Nucleus accumbens (tissue), 56 donors: ENCODE measurements at places on chromosomes 3 and 15.

DNA sequence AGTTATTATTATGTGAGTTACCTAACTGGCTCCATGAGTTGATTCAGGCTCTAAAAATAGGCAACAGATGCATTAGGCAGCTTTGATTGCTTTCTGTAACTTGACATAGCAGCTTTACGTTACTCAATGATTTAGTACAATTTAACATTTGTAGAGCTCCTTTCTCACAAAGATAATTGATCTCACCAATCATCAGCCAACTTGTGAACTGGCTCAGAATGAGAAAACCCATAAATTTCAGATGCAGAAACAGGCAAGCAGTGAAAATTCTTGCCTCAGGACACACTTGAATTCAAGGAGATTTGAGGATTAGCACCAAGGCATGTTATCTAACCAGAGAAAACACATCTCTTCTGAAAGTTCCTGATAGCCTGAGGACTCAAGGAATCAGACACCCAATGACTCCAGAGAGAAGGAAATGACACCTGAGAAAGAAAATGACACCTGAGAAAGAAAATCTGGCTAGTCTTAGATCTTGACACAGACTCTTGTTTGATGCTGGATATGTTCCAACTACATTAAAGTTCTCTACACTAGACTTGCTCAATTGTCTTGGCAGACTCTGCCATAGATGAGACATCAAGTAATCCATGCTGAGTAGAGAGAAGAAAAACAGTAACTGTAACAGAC is 315.1 kb upstream of the CBLB start:
- DNase-seq = no peak

GRCh38 chr3:11145888-11146287 is 8.4 kb upstream of the HRH1 start:
- no peak for DNase-seq

DNA sequence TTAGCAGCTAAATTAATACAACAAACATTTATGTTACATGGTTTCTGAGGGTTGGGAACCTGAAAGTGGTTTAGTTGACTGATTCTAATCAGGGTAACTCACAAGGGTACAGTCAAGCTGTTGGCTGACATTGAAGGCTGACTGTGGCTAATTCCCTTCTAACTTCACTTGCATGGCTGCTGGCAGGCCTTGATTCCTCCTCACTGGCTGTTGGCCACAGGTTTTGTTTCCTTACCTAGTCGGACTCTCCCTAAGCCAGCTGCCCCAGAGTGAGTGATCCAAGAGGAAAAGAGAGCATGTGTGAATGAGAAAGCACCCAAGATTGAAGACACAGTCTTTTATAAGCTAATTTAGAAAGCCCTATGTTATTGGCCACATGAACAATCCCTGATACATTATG is 700.1 kb downstream of the ROBO1 start:
- no peak for DNase-seq

- DNase-seq = no peak
These were observed 722.0 kb upstream of the CFAP20DC start for GRCh38 chr3:59771768-59772181.

DNA sequence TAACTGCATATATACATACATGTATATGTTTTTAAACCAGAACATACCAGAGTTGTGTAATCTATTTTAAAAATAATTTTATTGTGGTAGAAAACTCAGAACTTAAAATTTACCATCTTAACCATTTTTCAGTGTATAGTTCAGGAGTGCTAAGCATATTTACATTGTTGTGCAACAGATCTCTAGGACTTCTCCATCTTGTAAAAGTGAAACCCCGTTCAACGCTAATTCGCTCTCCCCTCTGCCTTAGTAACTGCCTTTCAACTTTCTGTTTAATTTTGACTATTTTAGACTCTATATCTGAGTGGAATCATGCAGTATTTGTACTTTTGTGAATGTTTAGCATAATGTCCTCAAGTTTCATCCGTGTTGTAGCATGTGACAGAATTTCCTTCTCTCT is 51.8 kb upstream of the SSR3 start:
- DNase-seq = no peak

DNA sequence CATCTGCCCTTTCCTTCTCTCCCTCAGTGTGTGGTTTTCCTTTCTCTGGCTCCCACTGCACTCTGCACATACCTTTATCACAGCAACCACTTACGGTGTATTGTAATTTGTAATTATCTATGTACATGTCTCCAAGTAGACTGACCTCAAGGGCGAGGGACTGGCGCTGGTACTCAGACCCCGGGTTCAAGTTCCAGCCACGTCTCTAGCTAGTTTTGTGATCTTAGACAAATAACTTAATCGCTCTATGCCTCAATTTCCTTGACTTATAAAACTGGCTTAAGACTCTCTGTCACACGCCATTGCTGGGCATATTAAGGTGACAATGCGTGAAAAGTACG is 607 bp upstream of the SENP2 start:
- no peak for DNase-seq

DNA sequence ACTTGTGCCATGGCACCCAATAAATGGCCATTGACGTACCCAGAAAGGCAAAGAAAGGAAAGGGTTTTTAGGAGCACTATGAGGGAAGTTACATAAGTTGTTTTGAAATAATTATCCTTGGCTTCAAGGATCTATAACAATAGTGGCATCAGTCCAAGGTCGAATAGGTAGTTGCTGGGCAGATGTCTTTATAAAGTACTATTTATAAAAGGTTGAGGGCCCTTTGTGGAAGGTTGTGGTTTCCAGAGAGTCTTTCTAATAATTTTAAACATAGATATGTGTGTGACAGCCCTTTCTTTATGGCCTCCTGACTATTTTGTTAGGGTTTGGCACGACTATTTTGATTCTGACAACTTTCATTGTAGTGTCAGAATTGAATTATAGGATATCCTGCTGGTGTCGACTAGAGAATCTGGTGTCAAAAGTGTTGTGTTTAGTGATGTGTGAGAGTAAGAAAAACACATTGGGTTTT is 260.5 kb downstream of the PYDC2 start:
- DNase-seq = no peak

GRCh38 chr3:189171707-189172106 is at the start of gene TPRG1:
TSS of gene TPRG1 (plus strand) at chr3:189171971. CDS start at chr3:189207385, 35,414 bp downstream.
- no peak for DNase-seq

DNA sequence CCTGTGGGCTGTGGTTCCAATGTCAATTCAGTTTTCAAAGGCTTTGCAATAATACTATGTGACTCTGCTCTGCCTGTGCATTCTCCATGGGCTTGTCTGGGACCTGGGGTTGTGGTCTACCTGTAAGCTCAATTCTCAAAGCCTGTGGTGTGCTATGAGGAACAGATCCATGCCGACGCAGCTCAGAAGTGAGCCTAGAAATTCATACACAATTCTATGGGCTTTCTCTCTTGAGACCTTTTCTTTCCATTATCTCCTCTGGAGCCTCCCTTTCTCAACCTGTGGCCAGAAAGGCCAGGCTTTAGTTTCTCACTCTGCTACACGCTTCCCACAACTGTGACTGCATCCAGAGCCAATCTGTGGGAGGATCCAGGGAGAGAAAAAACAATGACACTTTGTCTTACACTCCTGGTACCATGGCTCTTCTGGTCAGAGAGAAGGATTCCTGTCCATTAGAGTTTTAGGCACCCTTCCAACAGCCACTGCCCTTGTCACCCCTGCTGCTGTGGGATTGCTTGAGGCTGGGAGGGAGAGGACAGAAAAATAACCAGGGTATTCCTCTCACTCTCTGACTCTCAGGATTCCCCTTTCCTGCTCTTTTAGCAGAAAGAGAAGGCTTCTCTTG is 34.1 kb upstream of the KLF13 start:
- no peak for DNase-seq

DNA sequence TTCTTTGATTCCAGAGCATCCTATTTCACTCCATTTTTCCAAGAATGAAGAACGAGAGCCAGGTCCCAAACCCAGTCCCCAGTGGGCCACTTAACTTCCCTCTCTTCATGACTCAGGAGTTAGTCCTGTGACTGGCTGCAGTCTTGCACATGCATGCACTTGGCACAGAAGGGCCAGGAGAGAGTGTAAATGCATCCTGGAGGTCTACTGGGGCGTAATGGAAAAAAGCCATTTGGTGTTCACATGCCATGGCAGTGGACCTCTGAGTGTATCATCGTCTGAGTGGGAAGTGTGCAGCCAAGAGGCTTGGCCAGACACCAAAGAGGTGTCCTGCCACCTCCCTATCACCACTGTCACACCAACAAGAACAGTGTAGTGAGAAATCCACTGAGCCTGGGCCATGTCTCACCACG is 15.1 kb upstream of the RFTN1 start:
- DNase-seq = no peak

DNA sequence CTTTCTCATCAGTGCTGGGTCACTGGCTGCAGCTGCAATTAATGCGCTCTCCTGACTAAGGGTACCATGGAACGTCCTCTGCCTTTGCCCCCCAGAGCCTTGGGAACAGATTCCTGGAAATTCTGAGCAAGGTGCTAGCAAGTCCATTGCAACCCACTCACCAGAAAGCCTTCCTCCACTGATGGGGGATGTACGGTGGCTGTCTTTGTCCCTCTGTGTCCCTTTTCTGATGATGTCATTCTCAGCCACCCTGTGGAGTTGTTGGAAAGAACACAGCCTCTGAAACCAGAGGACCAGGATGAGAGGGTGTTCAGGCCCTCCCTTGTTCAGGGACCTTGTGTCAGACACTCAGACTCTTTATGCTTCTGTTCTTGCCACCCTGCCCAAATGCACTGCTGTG is 38.1 kb upstream of the ZBTB38 start:
- DNase-seq = no peak

- peak; percentile 13 for DNase-seq
These were observed 13.5 kb downstream of the UBAP1L start for GRCh38 chr15:65101411-65101890.

DNA sequence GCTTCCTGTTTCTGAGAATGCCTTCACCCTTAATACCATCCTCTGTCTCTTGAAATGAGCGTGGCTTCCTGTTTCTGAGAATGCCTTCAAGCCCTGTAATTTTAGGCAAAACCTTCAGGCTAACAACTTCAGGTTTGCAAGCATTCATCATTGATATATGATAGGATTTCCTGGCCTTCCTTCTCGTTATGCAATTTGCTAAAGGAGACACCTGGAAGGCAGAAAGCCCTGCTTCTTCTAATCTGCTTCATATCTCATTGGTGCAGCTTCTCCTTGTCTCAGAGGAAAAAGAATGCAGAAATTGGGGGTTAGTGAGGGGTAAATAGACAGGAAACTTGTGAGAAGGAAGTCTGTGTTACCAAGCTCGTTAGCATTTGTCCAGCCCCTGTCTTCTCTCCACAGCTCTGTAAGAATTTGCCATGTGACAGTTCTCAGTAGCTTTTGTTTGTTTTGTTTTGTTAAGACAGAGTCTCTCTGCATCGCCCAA is 7.3 kb downstream of the ARL6IP5 start:
- no peak for DNase-seq

DNA sequence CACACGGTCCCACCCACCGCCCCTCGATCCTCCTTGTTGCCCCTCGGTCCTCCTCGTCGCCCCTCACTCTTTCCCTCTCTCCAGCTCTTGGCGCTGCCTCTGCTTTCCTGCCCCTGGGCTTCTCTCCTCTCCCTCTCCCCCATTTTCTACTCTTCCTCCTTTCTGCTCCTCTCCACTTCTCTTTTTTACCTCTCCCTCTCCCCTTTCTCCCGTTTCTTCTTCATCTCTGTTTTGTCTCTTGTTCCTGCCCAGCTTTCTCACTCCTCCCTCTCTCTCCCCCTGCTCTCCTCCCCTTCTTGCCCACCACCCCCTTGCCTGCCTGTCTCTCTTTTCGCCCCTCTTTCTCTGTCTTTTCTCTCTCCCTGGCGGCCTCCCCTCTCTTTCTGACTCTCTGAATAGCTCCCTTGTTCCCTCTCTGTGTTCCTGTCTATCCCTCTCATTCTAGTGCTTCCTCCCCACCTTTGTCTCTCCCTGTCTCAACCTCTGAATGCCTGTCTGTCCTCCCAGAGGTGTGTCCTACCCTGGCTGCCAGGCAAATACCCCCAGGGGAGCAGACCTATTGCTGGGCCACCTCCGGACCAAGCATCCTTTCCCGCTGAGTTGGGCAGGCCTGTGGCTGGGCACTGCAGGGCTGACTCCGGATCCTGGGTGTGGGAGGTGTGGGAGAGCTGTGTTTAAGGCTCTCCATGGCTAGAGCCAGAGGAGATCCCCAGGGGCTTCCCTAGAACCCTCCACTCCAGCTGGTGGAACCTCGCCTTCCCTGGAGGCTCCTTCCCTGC is 41.0 kb downstream of the EPHB3 start:
- DNase-seq = no peak

GRCh38 chr3:100456745-100457144 is 35.7 kb upstream of the TMEM45A start:
- no peak for DNase-seq

DNA sequence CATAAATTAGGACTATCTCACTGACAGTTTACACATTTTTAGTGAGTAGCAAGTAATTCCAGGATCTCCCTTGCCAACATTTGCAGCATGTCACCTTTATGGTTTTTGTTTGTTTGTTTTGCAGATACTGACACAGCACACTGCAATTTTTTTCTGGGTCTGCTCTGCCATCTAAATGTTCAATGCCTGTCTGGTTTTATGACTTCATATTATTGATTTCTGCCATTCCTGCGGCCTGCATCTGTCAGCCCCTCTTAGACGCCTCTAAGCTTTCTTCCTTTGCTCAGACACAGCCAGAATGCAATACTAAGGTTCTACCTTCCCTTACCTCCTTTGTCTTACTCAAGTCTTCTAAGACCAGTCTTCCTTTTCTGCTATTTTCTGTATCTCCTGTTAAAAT is 321.2 kb upstream of the AZI2 start:
- DNase-seq = no peak

- DNase-seq = peak; percentile 17
These were observed at the start of gene PLOD2 for GRCh38 chr3:146160964-146161662. TSS of gene PLOD2 (minus strand) at chr3:146161184. CDS start at chr3:146160989, 195 bp downstream.

DNA sequence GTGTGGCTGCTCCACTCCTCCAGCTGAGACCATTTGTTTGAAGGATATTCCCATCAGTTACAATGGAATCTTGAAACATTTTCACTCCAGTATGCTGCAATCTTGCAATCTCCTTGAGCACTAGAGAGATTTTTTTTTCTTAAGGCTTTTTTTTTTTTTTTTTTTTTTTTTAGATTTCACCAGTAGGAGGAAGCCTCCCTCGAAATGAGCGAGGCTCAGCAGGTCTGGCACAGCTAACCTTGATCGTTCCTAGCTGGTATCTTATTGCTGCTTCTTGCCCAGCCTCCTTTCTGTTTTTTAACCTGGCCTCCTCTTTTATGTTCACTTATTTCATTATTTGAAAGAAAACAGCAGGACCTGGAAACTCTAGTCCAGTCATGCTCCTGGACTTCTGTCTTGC is 48.1 kb downstream of the RAP2B start:
- no peak for DNase-seq

GRCh38 chr3:127710155-127710941 is 37.6 kb downstream of the ABTB1 start:
- no peak for DNase-seq
